ENCODE measurements at places on chromosomes 12 and 14. TPM values are rescaled to one million over a fixed set of nuclear protein-coding genes. Genes with fewer than 3 reads are reported as not detected.

DNA sequence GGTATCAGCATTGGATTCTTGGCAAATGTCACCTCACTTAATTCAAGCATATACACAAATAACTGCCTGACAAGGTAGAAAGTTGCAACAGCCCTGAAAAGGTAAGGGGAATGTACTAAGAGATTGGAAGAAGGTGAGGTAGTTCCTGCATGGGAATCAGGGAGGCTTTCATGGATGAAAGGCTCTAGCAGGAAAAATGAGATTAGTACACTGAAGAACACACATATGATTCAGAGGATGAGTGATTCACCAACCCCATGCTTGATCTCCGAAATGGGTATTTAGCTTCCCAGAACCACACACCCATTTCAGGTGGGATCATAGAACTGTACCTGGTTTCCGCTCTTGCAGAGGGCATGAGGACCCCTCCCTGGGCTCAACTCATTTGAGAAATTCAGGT, 65.8 kb downstream of the PAH start:
- no peak for DNase-seq

- no peak for DNase-seq
Observed at GRCh38 chr12:94862421-94862820, 141.1 kb downstream of the NDUFA12 start.

GRCh38 chr14:100504372-100505078, 82.7 kb downstream of the BEGAIN start:
- no peak for DNase-seq

GRCh38 chr14:22973217-22974032, 8.9 kb downstream of the AJUBA start:
- DNase-seq: peak; percentile 86

- DNase-seq: no peak
Observed at GRCh38 chr12:15682826-15683225, 106.4 kb downstream of the EPS8 start.

DNA sequence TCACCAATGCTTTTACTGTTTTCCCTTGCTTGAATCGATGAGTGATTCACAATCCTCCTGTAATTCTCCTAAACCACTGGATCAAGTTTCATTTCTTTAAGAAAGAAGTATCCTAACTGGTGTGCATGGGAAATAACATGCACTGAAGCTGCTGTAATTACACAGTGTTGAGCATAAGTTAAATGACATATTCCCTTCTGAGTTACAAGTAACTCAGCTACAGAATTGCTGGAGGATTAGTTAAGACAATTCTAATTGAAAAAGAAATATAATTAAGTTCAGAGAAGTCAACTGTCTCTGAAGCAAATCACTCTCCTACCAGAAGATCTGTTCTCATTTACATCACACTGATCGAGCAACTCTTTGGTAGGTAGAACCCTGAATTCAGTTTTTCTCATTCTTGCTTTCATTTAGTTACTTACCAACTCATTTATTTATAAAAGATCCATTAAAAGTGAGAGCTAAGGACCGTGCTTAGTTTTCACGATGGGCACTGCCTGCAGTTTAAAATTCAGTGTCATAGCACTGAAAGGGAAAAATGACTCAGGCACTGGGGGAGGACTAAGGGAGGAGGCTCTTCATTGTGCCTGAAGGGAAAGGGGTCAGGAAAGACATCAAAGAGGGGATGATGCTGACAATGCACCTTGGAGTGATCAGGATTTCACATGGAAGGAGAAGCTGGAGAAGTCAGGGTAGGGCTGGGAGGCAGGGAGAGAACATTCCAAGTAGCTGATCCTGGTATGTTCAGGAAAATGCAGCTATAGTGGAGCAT, 327.2 kb downstream of the EMP1 start:
- no peak for DNase-seq

- no peak for DNase-seq
Observed at GRCh38 chr12:46901464-46902205, 75.8 kb upstream of the SLC38A4 start.

DNA sequence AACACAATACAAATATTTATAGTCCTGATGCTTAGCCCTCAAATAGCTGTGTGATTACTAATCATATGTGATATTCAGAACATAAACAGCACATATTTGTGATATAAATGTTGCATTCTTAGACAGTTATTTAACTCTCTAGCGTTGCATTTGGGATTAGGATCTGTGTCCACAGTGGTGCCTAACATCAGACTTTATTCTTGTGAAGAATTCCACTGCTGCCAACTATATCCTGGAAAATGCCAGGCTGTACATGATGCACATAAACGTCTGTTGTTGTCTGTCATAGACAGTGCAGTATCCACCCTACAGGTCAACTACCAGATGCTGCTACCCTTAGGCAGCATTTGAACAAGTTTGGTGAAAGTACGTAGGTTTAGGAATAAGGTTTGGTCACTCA, 39.0 kb downstream of the SLC38A4 start:
- DNase-seq: no peak

DNA sequence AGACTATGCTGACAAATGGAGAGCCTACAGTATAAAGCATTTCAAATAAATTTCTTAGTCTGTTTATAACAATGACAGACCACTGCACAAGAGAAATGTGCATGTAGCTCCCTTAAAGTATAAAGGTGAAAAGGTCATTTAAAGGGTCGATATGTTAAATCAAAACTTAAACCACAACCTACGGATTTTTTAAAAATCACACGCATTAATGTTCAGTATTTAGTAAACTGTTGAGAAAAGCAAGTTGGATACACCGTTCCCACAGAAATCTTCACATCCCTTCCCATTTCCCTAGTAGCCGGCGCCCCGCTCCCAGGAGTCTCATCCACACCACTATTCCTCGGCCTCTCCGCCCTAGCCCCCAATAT, 614 bp downstream of the FKBP3 start:
- DNase-seq: no peak

DNA sequence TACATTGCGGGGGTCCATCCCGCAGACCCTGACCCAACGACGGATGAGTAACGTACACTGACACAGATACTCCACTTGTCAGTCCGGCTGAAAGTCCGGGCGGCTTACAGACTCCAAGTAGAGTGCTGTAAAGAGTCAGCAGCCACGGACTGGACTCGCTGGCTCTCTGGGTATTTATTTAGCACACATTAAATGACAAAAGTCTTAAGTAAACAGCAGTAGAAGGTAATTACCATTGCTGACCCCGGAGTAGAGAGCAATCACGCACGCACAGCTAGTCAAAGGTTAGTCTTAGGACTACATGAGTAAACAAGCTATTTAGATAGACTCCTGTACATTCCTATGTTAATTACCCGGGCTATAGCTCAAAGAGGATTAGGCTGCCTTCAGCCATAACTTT, 780.9 kb downstream of the RPS29 start:
- DNase-seq: no peak

DNA sequence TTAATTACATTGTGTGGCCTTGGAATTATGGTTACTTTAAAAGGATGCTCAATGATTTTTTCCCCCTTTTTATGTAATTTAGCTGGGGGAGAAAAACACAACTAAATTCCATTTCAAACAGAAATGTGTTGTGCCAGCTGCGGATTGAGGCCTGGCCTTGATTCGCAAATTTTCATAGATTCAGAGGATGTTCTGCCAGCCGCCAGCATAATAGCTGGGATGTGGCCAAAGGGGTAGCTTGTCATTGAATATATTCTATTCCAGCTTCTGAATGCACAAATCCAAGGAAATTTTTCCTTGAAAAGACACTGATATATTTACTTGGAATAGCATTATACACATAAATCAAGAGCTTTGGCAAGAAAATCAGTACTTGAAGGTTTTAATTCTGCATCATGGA, 43.7 kb downstream of the TRHDE start:
- no peak for DNase-seq

DNA sequence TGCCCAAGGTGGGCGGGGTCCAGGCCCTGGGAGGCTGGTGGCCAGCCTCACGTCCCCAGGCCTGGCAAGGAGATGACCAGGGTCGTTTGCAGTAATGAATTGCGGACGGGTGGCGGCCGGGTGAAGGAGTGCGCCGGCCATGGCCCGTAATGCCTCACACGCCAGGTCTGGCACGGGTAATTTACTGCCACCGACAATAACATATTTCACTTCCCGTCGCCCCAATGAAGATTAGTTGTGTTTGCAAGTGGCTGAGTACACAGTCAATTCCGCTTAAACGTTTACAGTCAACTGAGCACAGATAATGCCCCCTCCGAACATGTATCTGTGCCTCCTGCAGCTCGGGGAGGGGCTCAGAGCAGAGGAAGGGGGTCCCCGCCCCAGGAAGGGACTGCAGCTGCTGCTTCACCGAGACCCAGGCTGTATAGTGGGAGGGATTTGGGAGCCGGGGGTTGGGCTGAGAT, 48.3 kb downstream of the MVK start:
- no peak for DNase-seq

The LHX5 gene
- not detected for total RNA-seq

The HPD gene
- total RNA-seq: not detected

The IL26 gene
- not detected for total RNA-seq

GRCh38 chr12:70271025-70271424, 27.8 kb downstream of the CNOT2 start:
- peak; percentile 46 for DNase-seq

DNA sequence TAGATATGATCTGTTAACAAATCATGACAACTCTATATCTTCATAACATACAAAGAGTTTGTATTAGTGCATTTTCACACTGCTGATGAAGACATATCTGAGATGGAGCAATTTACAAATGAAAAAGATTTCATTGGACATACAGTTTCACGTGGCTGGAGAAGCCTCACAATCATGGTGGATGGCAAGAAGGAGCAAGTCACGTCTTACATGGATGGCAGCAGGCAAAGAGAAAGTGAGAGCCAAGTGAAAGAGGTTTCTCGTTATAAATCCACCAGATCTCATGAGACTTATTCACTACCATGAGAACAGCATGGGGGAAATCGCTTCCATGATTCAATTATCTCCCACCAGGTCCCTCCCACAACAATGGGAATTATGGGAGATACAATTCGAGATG, 157.6 kb downstream of the DUSP6 start:
- DNase-seq: no peak

GRCh38 chr14:21069388-21070082, 569 bp upstream of the ARHGEF40 start:
- no peak for DNase-seq

DNA sequence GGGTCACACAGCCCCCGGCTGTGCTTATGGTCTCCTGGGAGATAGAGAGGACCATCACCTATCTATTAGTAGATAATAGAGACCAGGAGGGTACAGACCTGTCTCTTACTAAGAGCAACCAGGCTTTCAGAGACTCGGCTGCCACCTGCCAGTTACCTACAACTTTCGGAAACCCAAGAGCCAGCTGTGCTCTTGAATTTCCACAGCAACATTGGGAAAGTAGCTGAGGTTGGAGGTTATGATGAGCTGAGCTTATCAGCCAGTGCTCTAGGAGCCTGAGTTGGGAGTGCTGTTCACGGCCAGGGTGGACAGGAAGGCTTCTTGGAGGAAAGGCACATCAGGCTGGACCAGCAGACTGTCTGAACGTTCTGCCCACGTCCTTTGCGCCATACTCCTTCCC, 67.6 kb downstream of the RIN3 start:
- DNase-seq: no peak

DNA sequence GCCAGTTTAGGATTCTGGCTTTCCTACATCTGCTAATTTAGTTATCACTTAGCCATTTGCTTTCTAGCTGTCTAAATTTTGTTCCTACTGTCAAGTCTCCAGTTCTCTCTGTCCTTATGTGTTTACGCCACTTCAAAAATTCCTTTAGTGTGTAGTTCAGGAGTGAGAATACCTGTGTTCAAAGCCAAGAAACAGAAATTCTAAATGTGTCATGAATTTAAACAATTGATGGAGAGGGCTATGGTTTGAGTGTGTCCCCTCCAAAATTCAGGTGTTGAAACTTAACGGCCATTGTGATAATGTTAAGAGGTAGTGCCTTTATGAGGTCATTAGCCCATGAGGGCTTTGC, 11.4 kb upstream of the CATSPERB start:
- no peak for DNase-seq

DNA sequence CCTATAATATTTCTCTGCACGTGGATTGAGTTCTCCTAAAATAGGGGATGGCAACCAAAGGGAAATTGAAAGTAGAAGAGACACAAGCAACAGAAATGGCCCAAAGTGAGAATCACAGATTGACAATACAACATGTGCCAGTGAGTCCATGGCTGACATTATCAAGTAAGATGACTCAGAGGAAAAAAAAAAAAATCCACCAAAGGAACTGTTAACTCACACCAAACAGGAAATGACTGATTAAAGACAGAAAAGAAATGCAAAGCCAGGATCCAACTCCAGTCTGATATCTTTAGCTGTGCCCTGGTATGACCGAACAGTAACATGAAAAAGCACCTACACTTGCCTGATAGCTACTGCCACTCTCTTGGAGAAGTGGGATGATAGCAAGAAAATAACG, 485.0 kb downstream of the PRKD1 start:
- DNase-seq: no peak

GRCh38 chr12:120903412-120904196, 554 bp downstream of the SPPL3 start:
- peak; percentile 83 for DNase-seq

DNA sequence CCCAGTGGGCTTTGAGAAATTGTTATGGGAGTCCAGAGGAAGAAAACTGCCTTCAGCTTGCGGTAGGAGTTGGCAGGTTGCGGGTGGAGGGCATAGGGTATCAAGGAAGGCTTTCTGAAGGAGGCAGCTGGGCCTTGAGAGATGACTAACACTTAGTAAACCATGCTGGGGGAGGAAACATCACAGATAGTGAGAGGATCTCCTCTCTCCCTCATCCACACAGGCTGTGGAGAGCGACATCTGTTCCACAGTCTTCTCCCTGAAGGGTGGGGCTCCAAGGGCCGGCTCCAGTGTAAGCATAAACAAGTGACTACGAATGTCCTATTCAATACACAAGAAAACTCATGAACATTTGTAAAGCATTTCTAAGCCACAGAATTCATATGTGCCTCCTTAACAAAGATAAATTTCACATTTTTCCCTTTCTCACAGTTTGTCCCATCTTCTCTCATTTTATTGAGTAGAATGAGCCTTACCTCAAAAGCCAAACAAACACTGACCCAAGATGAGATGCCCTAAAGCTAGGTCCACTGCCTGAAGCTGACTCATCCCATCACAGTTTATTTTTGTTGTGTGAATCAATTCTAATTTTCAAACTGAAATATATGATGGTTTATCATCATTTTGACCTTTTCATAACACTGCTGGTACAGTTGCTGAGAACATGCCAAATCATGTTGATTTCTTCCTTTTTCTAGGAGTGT, 227.9 kb downstream of the SLC25A21 start:
- no peak for DNase-seq

The OR11H7 gene
- total RNA-seq: not detected

The CLEC4D gene
- not detected for total RNA-seq

- DNase-seq: peak; percentile 52
Observed at GRCh38 chr12:1496162-1496900, 98.0 kb downstream of the FBXL14 start.

All from stomach (tissue), 19 donors.